ENCODE measurements at places on chromosomes 13 and 19. TPM values are rescaled to one million over a fixed set of nuclear protein-coding genes. Genes with fewer than 3 reads are reported as not detected.
A peak's percentile ranks its signal among the peaks of the same experiment; 100 is the strongest.

DNA sequence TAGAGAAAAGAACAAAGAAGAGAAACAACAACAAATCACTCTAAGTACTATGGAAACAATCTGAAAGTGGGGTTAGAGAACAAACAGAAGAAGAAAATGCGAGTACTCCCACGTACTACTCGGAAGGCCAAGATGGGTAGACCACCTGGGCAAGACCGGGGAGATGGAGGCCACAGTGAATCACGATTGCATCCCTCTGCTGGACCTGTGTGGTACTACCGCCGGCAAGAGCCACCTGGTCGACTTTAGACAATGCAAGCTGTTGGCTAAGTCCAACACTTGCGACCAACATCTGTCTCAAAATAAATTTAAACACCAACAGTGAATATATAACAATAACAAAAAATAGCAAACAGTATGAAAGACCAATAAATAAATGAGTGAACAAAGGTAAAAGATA, 45.5 kb upstream of the ZNF91 start:
- H3K27ac ChIP-seq = no peak overlapping the region
- H3K4me1 ChIP-seq = no peaks in the 10 kb centered on the region
- peaks cover 38% of the 10 kb centered on the region for H3K36me3 ChIP-seq
- H3K4me3 ChIP-seq = no peak overlapping the region

GRCh38 chr13:21478881-21479808, 20.0 kb upstream of the ZDHHC20 start:
- no peak overlapping the region for H3K27ac ChIP-seq
- H3K4me1 ChIP-seq = peaks cover 10% of the 10 kb centered on the region
- no peaks in the 10 kb centered on the region for H3K27me3 ChIP-seq
- H3K36me3 ChIP-seq = no peaks in the 10 kb centered on the region
- DNase-seq = peak; percentile 69

DNA sequence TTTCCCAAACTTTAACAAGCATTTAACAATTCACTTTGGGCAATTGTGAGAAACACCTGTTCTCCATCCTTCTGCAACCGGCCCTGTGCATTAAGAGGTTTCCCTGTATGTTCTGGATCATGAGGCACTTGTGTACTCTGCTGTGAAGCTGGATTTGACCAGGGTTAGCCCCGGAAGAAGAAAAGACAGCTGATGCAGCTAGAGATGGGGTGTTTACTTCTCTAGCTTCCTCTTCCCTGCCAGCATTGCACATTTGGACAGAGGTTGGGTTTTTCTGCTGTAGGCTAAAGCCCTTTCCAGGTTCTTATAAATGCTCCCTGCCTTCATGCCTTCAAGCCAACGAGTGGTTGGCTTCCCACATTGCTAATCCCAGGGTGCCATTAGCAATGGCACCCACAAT, 20.9 kb downstream of the MBD3L2B start:
- no peak for DNase-seq
- H3K27me3 ChIP-seq = peaks cover 22% of the 10 kb centered on the region
- H3K36me3 ChIP-seq = peaks cover 3% of the 10 kb centered on the region
- H3K4me3 ChIP-seq = peak overlapping the region; percentile 6
- peaks cover 2% of the 10 kb centered on the region for H3K4me1 ChIP-seq

GRCh38 chr13:55245005-55245644, 1895.6 kb upstream of the PRR20A start:
- H3K27me3 ChIP-seq = no peaks in the 10 kb centered on the region
- H3K36me3 ChIP-seq = no peaks in the 10 kb centered on the region
- no peak for DNase-seq

DNA sequence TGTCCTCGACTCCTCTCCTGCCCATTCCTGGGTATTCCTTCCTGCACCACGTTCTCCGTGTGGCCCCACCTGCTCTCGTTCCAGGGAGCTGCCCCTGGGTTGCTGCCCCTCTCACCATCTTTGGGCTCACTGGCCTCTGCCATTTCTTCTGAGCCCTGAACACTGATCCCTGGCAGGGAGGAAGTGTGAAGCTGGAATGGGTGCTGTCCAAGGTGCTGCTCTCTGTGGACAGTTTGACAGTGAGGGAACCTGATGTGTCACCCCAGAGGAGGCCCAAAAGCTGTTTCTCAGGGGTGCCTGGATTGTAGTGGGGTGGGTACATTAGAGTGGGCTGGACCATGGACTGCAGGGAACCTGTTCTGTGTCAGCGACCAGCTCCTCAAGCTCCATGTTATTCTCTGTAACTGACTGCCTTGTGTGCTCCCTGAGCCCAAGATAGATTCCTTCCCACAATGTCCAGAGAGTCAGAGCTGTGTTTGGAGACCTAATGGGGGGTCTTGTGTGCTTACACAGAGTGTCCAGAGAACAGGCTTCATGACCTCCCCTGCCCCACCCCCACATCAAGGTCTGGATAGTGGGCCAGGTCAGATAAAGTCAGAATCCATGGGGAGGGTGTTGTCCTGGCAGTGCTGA, 7.2 kb upstream of the CEACAM8 start:
- no peak overlapping the region for H3K4me3 ChIP-seq
- no peaks in the 10 kb centered on the region for H3K36me3 ChIP-seq
- DNase-seq = no peak
- H3K4me1 ChIP-seq = no peaks in the 10 kb centered on the region
- no peak overlapping the region for H3K27ac ChIP-seq

- H3K36me3 ChIP-seq = peaks cover 21% of the 10 kb centered on the region
- no peaks in the 10 kb centered on the region for H3K27me3 ChIP-seq
- H3K4me1 ChIP-seq = peaks cover 37% of the 10 kb centered on the region
- no peak for DNase-seq
These were observed 6.3 kb downstream of the ARHGAP45 start for GRCh38 chr19:1073063-1073955.

DNA sequence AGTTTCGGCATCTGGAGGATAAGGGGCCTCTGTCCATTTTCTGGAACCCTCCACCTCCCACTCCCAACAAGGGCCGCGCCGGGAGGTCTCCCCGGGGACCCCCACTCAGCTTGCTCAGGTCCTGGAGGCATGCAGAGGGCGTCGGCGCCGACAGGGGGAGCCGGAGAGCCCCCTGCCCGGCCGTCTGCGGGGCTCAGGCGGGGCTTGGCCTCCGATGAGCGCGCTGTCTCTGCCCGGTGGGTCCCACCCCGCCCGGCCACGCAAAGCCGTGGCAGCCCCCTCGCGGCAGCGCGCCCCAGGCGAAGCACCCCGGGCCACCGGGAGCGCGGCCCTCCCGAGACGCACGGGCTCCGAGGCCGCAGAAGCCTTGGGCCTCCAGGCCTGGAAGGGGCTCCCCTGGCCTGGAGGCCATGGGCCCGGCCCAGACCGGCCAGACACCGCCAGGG, 149.7 kb upstream of the ZNF536 start:
- H3K4me1 ChIP-seq = peaks cover 19% of the 10 kb centered on the region
- H3K27me3 ChIP-seq = peaks cover 46% of the 10 kb centered on the region
- H3K27ac ChIP-seq = no peak overlapping the region
- H3K4me3 ChIP-seq = no peak overlapping the region
- H3K36me3 ChIP-seq = peaks cover 11% of the 10 kb centered on the region
- no peak for DNase-seq

DNA sequence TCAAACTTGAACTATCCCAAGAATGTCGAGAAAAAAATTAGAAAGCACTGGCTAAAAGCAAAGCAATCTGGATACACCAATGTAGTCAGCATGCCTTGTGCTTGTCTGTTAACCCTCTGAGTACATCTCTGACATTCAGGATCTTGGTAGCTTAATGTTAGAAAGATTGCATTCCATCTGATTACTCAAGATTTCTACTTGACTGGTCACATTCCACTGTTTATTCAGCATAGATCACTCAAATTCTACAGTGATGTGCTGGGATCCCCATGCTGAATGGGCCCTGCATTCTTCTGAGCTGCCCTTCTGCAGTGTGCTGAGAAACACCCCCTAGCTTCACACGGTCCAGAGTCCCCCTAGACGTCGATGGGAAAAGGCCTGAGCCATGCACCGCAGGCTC, 295.4 kb upstream of the MAB21L1 start:
- no peaks in the 10 kb centered on the region for H3K4me1 ChIP-seq
- no peak overlapping the region for H3K27ac ChIP-seq
- no peak for DNase-seq
- no peak overlapping the region for H3K4me3 ChIP-seq
- no peaks in the 10 kb centered on the region for H3K27me3 ChIP-seq

- no peaks in the 10 kb centered on the region for H3K4me1 ChIP-seq
- H3K27ac ChIP-seq = no peak overlapping the region
- H3K36me3 ChIP-seq = no peaks in the 10 kb centered on the region
- H3K27me3 ChIP-seq = no peaks in the 10 kb centered on the region
These were observed 4.0 kb upstream of the HCN2 start for GRCh38 chr19:585551-586110.

GRCh38 chr19:41089959-41090358, 1.7 kb downstream of the CYP2A13 start:
- no peak overlapping the region for H3K4me3 ChIP-seq
- H3K4me1 ChIP-seq = peaks cover 9% of the 10 kb centered on the region
- no peaks in the 10 kb centered on the region for H3K36me3 ChIP-seq

DNA sequence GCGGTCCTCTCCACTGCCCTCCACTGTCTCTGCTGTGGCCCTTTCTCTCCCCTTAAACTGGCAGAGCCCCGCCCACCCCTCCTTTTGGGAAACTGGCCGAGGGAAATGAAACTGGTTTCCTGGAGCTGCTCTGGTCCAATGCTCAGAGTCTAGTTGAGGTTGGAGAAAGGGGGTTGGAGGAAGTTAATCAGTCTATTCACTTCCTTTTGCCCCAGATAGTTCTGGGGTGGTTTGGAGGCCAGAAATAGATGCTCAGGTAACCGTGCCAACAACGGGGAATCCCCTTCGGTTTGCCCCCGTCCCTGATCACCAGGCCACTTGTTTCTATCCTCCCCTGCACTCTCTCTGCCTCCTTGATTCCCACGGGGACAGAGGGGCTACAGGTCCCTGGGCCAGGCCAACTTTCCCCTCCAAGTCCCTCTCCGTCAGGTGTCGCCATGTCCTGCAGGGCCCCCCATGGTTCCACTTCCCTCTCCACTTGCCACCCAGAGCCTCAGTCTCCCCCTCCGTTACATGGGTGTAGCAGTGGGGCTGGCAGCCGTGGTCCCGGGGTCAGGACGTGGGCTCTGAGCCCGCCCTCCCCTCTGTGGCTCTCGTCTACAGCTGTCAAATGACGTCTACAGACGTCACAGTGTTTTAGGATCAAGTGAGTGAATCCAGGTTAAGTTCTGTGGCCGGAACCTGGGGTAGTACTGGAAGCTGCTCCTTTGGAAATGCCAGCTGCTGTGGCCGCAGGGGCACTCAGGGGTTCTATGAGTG, at the start of gene IL4I1:
Gene IL4I1 (minus strand): TSS at position 25 of the 759 bp plus-strand sequence. CDS start 727 bp downstream, outside the sequence.
- peak within 1 kb of the TSS; percentile 91 for H3K4me3 ChIP-seq
- H3K27ac ChIP-seq = peak within 1 kb of the TSS; percentile 89
- no peak for DNase-seq
- H3K36me3 ChIP-seq = no peaks in the 10 kb centered on the region
- peaks cover 2% of the 10 kb centered on the region for H3K27me3 ChIP-seq

GRCh38 chr13:80603351-80603750, 262.4 kb upstream of the SPRY2 start:
- H3K27ac ChIP-seq = no peak overlapping the region
- no peaks in the 10 kb centered on the region for H3K36me3 ChIP-seq
- H3K4me3 ChIP-seq = no peak overlapping the region
- H3K4me1 ChIP-seq = peaks cover 8% of the 10 kb centered on the region
- no peak for DNase-seq
- no peaks in the 10 kb centered on the region for H3K27me3 ChIP-seq

- H3K36me3 ChIP-seq = no peaks in the 10 kb centered on the region
- H3K4me3 ChIP-seq = peak overlapping the region; percentile 91
- DNase-seq = no peak
- H3K27me3 ChIP-seq = peaks cover 23% of the 10 kb centered on the region
- peaks cover 43% of the 10 kb centered on the region for H3K4me1 ChIP-seq
These were observed 3.5 kb downstream of the KCNN4 start for GRCh38 chr19:43777163-43777695.

DNA sequence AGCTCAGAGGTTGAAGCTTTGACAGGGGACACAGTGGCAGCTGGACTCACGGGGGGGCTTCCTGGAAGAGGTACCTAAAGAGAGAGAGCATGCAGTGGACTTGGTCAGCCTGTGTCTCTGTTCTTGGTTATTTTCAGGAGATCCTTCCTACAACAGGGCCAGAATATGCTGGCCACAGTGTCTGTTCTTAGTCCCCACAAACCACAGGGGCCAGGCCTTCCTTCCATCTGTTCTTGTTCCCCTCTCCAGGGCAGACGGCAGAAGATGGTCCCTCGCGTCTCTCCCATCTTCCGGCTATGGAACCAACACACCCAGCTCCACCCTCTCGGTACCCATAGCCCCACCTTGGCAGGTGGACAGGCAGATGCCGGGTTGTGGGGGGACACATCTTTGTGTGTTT, 24.8 kb downstream of the MAST3 start:
- H3K4me3 ChIP-seq = no peak overlapping the region
- no peak for DNase-seq
- H3K36me3 ChIP-seq = peaks cover 4% of the 10 kb centered on the region
- H3K4me1 ChIP-seq = peaks cover 24% of the 10 kb centered on the region
- H3K27me3 ChIP-seq = no peaks in the 10 kb centered on the region

- no peak overlapping the region for H3K27ac ChIP-seq
- no peak for DNase-seq
- H3K4me1 ChIP-seq = no peaks in the 10 kb centered on the region
- peaks cover 8% of the 10 kb centered on the region for H3K27me3 ChIP-seq
- H3K4me3 ChIP-seq = no peak overlapping the region
- H3K36me3 ChIP-seq = no peaks in the 10 kb centered on the region
These were observed 46.9 kb upstream of the VSTM2B start for GRCh38 chr19:29478578-29479565.

- no peak overlapping the region for H3K4me3 ChIP-seq
- H3K27me3 ChIP-seq = peaks cover 18% of the 10 kb centered on the region
- H3K27ac ChIP-seq = no peak overlapping the region
- H3K36me3 ChIP-seq = no peaks in the 10 kb centered on the region
- no peak for DNase-seq
These were observed 21.0 kb upstream of the RNF17 start for GRCh38 chr13:24742977-24743376.

GRCh38 chr19:42051166-42052115, 18.6 kb downstream of the GRIK5 start:
- no peaks in the 10 kb centered on the region for H3K27me3 ChIP-seq
- DNase-seq = no peak
- peak overlapping the region; percentile 52 for H3K27ac ChIP-seq
- no peaks in the 10 kb centered on the region for H3K36me3 ChIP-seq
- H3K4me1 ChIP-seq = peaks cover 15% of the 10 kb centered on the region

Gene SPINT2
- 6.9 TPM for total RNA-seq

Gene CEACAM3
- not detected for total RNA-seq

Gene PTH2
- total RNA-seq = not detected

Gene ADAMTS10
- total RNA-seq = 8.2 TPM

Gene MYO1F
- total RNA-seq = 232 TPM

Gene FLT1
- total RNA-seq = 1.3 TPM

Gene RELB
- total RNA-seq = 81.6 TPM

Gene TMC4
- not detected for total RNA-seq

Gene TRPM4
- not detected for total RNA-seq

Gene NCR1
- 81.6 TPM for total RNA-seq

Gene CCL25
- total RNA-seq = 0.71 TPM

Gene ZNF382
- total RNA-seq = 3.9 TPM

Measured in natural killer cell treated with Interleukin-12 subunit alpha and Interleukin-12 subunit beta and Interleukin-15 and Interleukin-18, amount 100 ng/mL, for 72 hours (primary cell).